ENCODE measurements at places on chromosomes 4 and X.

DNA sequence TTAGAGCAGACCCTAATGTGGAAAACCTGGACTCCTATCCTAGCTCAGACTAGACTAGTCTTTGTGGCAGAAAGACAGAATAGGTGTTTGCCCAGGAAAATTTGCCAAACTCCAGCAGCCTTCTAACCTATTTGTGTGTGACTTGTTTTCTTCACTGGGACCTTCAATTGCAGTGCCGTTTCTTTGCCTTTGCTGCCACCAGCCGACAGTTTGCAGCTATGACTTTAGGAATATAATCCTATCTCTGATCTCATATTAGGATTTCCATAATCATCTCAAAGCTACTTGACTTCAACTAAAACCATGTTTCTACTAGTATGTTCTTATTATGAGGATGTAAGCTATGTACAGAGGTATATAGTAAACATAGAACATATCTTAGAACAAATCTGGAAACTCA lies 60.2 kb upstream of the PGAM4 start:
- no peak for DNase-seq

GRCh38 chr4:147987252-147987651 lies 255.4 kb downstream of the ARHGAP10 start:
- DNase-seq, result no peak

GRCh38 chr4:10722957-10723356 lies 38.4 kb upstream of the CLNK start:
- DNase-seq, result no peak

DNA sequence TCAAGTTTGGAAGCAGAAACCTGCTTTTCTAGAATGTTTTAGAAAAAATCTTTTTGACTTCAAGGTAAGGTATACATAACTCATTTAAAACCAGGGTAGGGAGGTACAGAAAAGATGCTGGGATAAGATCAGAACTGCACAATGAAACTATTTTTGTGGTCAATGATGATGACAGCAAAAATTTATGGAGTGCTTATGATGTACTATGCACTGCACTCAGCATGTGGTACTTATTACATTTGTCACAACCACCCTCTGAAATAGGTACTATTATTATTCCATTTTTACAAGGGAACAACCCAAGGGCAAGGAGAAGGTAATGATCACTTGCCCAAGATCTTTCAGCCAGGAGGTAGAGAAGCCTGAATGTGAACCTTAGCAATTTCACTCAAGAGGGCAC lies 8.0 kb downstream of the GPM6B start:
- no peak for DNase-seq

DNA sequence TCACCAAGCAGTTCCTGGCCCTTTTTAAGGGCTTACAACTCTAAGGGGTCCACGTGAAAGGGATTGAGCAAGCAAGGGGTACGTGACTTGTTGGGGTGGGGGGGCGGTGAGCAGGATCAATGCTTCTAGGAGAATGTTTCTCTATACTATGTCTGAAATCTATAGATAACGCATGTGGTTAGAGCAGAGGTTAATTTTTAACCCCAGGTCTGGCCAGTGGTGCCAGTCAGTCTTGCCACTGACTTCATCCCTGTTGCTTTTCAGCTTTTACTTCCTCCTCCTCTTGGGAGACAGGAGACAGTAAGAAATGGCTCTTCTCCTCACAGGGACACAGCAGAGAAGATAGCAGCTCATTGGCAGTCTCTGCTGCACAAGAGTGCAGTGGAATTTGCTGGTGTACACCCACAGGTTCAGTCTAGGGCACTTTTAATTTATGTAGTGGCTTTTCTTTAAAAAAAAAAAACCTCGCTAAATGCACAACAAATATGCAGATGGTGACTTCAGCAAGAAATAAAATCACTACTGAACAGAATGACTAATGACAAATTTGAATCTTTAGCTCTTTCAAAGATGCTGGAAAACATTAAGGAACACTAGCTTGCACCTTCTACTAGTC lies 190.5 kb downstream of the CCNG2 start:
- no peak for DNase-seq

GRCh38 chrX:17047224-17047623 lies 100.8 kb downstream of the REPS2 start:
- DNase-seq, result no peak

GRCh38 chr4:122764821-122765215 lies 32.3 kb downstream of the BBS12 start:
- no peak for DNase-seq

DNA sequence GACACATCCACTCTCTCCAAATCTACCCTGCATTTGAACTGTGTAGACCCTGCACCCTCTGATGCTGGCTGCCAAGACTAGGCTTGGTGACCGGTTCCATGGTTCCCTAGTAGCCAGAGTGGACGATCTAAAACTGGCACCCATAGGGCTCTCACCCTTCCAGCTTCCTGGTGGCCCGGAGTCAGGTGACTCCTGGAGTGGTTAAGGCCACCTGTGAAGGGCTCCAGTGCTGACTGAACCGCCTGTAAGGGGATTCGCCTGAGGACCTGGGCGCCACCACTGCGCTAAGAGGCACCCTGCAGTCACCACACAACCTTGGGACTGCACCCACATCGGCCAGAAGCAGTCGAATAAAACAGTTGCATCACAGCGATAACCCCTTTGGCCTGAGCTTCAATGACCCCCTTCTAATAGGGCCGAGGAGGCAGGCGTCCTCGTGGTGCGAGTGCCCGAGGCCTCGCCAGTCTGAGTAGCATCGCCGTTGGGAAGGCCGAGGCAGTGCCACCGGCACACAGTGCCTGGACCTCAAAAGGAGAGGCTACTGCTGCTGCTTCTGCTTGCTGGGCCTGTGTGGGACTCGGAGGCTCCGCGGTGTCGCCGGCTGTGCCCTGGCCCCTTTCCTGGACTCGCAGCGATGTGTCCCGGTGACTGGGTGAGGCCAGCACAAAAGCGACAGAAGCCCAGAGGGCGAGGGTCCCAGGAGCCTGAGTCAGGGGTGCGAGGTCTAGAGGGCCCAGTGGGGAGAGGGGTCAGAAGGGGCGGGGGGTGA lies 6.5 kb downstream of the HMX1 start:
- no peak for DNase-seq

DNA sequence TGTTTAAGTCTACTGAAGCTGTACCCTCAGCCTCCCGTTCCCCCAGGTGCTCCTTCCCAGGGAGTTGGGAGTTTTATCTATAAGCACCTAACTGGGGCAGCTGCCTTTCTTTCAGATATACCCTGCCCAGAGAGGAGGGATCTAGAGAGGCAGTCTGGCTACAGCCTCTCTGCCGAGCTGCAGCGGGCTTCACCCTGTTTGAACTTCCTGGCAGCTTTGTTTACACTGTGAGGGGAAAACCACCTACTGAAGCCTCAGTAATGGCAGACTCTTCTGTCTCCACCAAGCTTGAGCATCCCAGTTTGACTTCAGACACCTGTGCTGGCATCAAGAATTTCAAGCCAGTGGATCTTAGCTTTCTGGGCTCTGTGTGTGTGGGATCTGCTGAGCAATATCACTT lies 122.5 kb downstream of the MAGEE1 start:
- no peak for DNase-seq

DNA sequence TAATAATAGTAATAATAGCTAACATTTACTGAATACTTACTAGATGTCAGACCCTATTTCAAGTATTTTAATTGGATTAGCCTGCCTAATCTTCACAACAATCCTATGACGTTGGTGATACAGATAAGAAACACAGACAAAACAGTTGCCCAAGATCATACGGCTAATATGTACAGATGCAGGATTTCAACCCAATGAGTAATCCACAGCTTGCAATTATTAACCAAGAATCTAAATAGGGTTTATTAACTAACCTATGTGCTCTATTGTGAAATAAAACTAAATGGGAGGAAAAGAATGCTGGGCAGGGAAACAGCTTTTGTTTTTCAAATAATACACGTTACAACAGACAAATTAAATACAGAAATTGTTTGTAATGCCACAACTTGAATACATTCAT lies 23.4 kb downstream of the FBXO8 start:
- DNase-seq, result no peak

DNA sequence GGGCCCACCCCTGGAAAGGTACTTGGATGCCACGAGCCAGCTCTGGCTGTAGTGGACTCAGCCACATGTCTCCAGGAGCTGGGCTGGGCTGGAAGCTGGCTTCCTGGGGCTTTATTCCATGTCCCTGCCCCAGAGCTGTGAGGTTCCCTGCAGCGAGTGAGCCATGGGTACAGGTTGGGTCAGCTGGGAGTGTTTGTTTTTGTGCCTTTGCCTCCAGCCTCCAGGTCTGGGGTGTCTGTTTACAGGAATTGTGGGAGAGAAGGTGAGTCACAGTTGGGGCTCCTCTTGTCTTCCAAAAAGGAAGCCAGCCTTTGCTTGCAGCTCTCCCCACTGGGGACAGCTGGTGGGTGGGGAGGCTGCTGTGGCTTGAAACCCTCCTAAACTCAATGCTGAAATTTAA lies 21.5 kb downstream of the SORCS2 start:
- no peak for DNase-seq

- no peak for DNase-seq
These were observed 41.7 kb downstream of the FAM53A start for GRCh38 chr4:1642196-1642951.

- no peak for DNase-seq
These were observed 275.5 kb downstream of the PPARGC1A start for GRCh38 chr4:23614284-23614892.

All from cerebellar nuclear complex (tissue), 1 donor.